Stimulated activated CD4-positive, alpha-beta T cell treated with anti-CD3 and anti-CD28 coated beads, TNF-alpha, amount 100 ng/mL, for 1 hour (primary cell): ENCODE measurements at places on chromosomes 5 and 9.

- no peak for DNase-seq
These were observed 21.4 kb downstream of the GOLGA2 start for GRCh38 chr9:128254362-128254761.

- no peak for DNase-seq
These were observed 304.3 kb upstream of the ARRDC3 start for GRCh38 chr5:91687430-91687829.

GRCh38 chr5:32538031-32538547 lies 47.3 kb upstream of the SUB1 start:
- no peak for DNase-seq

GRCh38 chr9:136991993-136992818 lies at the start of gene PAXX:
Gene PAXX, plus strand, starts transcription at chr9:136992422. Its CDS starts 22 bp downstream, at chr9:136992444.
- peak; percentile 87 for DNase-seq
